ENCODE measurements at places on chromosomes 1 and 21.

DNA sequence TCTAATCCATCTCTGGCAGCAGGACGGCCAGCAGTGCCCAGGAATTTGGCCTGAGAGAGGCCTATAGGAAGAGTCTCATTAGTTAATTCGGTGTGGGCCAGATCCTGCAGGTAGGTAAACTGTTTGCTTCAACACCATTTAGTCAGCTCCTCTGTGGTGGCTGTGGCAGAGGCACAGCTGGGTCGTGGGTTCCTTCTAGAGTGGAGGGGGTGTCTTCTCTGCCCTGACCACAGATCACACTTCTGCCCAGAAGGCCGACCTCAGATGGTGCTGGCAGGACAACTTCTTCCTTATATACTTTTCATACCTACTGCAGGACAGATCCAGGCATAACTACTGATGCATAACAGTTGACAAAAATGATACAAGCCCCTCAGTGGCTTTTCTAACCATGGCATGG lies 281.4 kb downstream of the RPS6KC1 start:
- no peak for DNase-seq

GRCh38 chr1:214312530-214313051 lies 31.6 kb downstream of the SMYD2 start:
- DNase-seq = no peak

- DNase-seq = no peak
Measured at GRCh38 chr1:24048205-24048869, 63.6 kb downstream of the MYOM3 start.

DNA sequence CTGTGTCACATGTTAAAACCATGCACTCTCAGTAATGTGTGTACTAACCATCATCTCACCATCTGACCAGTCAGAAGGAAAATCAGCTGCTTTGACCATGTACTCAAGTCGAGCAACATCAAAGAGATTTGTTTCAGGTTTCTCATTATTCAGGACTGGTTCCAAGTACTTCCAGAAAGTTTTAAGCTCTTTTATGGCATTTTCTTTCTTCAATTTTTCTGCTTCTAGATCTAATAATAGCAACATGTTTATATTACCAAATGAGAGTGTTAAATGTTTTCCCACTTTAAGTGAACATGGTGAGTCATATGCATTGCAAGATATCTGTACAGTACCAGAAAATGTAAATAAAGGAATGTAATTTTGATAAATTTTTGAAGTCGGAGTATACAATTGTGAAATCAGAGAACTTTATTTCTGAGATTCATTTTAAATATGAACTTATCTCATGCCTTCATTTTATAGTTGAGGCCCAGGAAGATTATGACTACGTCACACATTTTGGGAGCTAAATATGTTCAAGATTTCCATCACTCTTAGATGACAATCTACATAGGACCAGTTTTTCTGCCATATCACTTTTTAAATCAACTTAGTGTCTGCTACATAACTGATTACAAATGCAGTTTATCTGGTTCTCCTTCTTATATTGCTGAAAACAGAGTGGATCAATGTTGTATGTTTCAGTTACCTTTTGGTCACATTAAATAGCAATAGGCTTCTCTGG lies 87.2 kb downstream of the SPAG17 start:
- no peak for DNase-seq

DNA sequence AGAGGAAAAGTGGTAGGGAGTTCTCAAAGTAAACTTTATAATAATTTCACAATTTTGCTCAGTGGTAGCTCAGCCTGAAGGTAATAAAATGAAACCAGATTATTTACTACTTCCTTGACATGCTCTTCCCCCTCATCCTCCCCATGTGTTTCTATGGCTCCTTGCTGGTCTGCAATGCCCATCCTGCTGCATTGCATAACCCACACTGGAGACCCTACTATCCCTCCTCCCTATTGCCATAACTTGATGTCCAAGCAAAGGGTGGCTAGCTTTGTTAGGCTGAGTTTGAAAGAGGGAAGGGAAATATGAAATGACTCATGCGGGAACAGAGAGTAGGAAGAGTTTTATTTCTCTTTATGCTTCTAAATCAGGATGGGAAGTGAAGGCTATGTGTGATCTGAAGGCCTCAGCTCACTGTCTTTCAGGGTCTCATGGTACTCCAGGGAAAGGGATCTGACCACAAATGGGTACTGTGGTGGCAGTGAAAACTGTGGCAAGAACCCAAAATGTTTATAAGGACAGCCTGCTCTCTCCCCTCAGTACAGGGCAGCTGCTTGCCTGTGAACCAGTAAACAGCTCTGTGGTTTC lies 36.4 kb upstream of the HSD17B7 start:
- no peak for DNase-seq

- no peak for DNase-seq
Measured at GRCh38 chr1:219324629-219325367, 151.1 kb downstream of the LYPLAL1 start.
